ENCODE measurements at places on chromosomes 7 and 10. TPM values are rescaled to one million over a fixed set of nuclear protein-coding genes. Genes with fewer than 3 reads are reported as not detected.

HYAL4 gene
- total RNA-seq: not detected

LRIT1 gene
- total RNA-seq: not detected

AKR1C8 gene
- 0.94 TPM for total RNA-seq

TEX36 gene
- 0.40 TPM for total RNA-seq

STEAP1B gene
- 7.1 TPM for total RNA-seq

SPDYE8 gene
- 0.06 TPM for total RNA-seq

ADRA2A gene
- 6.6 TPM for total RNA-seq

GOLGA7B gene
- 10.8 TPM for total RNA-seq

PCLO gene
- 19.7 TPM for total RNA-seq

SLC18A3 gene
- total RNA-seq: 1.9 TPM

CYP26C1 gene
- total RNA-seq: under 0.01 TPM

CALHM1 gene
- total RNA-seq: 0.20 TPM

NPC1L1 gene
- 0.10 TPM for total RNA-seq

HKDC1 gene
- total RNA-seq: 0.89 TPM

OR9A2 gene
- total RNA-seq: 0.28 TPM

FRAT1 gene
- 2.6 TPM for total RNA-seq

TMEM213 gene
- not detected for total RNA-seq

COL13A1 gene
- 11.4 TPM for total RNA-seq

GNAI1 gene
- total RNA-seq: 66.3 TPM

RAB19 gene
- total RNA-seq: 0.44 TPM
